Fibroblast of villous mesenchyme (primary cell): ENCODE measurements at places on chromosomes 5 and 9. TPM values are rescaled to one million over a fixed set of nuclear protein-coding genes. Genes with fewer than 3 reads are reported as not detected.

KDM4C gene
- 26.7 and 31.1 TPM in 2 replicates for total RNA-seq

PCDHGB5 gene
- total RNA-seq, result 23.2 and 25.0 TPM in 2 replicates

PCDHGA2 gene
- 2.6 and 3.0 TPM in 2 replicates for total RNA-seq

FAXDC2 gene
- 4.2 and 7.8 TPM in 2 replicates for total RNA-seq

KIAA1958 gene
- 1.3 and 1.7 TPM in 2 replicates for total RNA-seq

CRHBP gene
- total RNA-seq, result not detected in 2 replicates

MEGF10 gene
- total RNA-seq, result 0.97 and 1.3 TPM in 2 replicates

FOXD4L3 gene
- 0.32 TPM in 1 of 2 replicates, not detected in the other for total RNA-seq

PCDHB7 gene
- under 0.01 and 0.43 TPM in 2 replicates for total RNA-seq

TRAF1 gene
- 0.86 and 1.6 TPM in 2 replicates for total RNA-seq

PROB1 gene
- 3.9 and 4.3 TPM in 2 replicates for total RNA-seq

BARHL1 gene
- not detected in 2 replicates for total RNA-seq

SLC2A6 gene
- total RNA-seq, result 35.4 and 41.9 TPM in 2 replicates

FBP2 gene
- not detected in 2 replicates for total RNA-seq

ARPC5L gene
- total RNA-seq, result 14.2 TPM in 2 replicates

ANKRD34B gene
- total RNA-seq, result not detected in 2 replicates

FBXO10 gene
- 16.1 and 16.4 TPM in 2 replicates for total RNA-seq

C7 gene
- total RNA-seq, result under 0.01 TPM in 1 of 2 replicates, not detected in the other

ADGRV1 gene
- under 0.01 and 0.43 TPM in 2 replicates for total RNA-seq

UNC13B gene
- 17.4 and 23.7 TPM in 2 replicates for total RNA-seq

SNCB gene
- total RNA-seq, result not detected in 2 replicates

PCA3 gene
- total RNA-seq, result under 0.01 TPM in 1 of 2 replicates, not detected in the other

GTF3C4 gene
- total RNA-seq, result 18.4 and 22.9 TPM in 2 replicates

DOLPP1 gene
- 11.6 and 14.2 TPM in 2 replicates for total RNA-seq

HAVCR2 gene
- not detected in 2 replicates for total RNA-seq

SLCO6A1 gene
- total RNA-seq, result under 0.01 and 0.32 TPM in 2 replicates

SMIM33 gene
- total RNA-seq, result not detected in 2 replicates

CTXN3 gene
- not detected in 2 replicates for total RNA-seq

PALM2AKAP2 gene
- 24.5 and 31.5 TPM in 2 replicates for total RNA-seq

ACTBL2 gene
- total RNA-seq, result 0.43 and 0.97 TPM in 2 replicates

COX7C gene
- 94.7 and 127 TPM in 2 replicates for total RNA-seq

GCNT4 gene
- 10.6 and 46.2 TPM in 2 replicates for total RNA-seq
